Liver (tissue), 10 donors: ENCODE measurements at places on chromosomes 3 and 15. TPM values are rescaled to one million over a fixed set of nuclear protein-coding genes. Genes with fewer than 3 reads are reported as not detected.

- no peaks in the 10 kb centered on the region for H3K36me3 ChIP-seq
- no peak overlapping the region for H3K4me3 ChIP-seq
- H3K27me3 ChIP-seq, result no peaks in the 10 kb centered on the region
Measured at GRCh38 chr15:75732809-75733451, 20.3 kb upstream of the CSPG4 start.

GRCh38 chr15:69793431-69793780, 304.3 kb downstream of the TLE3 start:
- DNase-seq, result peak; percentile 26
- no peak overlapping the region for H3K27ac ChIP-seq
- no peaks in the 10 kb centered on the region for H3K36me3 ChIP-seq
- no peaks in the 10 kb centered on the region for H3K27me3 ChIP-seq
- H3K4me1 ChIP-seq, result no peaks in the 10 kb centered on the region
- H3K4me3 ChIP-seq, result no peak overlapping the region

DNA sequence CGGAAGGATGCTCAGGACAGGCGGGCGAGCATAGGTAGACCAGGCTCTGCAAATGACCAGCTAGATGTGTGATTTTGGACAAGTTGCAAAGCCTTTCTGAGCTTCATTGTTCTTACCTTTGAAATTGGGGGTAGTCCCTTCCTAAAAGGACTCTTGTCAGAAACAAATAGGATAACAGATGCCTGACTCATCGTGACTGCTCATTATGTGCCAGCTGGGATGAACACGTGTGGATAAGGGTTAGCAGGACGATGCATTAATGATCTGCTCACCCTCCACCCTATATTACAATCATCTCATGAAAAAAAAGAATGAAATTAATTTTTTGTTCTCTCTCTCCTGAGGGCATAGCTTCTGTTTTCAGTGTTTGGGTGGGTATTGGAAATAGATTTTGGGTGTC, 223.4 kb downstream of the NR2F2 start:
- H3K4me1 ChIP-seq, result peaks cover 4% of the 10 kb centered on the region
- no peaks in the 10 kb centered on the region for H3K36me3 ChIP-seq
- no peak overlapping the region for H3K4me3 ChIP-seq
- H3K27me3 ChIP-seq, result no peaks in the 10 kb centered on the region

DNA sequence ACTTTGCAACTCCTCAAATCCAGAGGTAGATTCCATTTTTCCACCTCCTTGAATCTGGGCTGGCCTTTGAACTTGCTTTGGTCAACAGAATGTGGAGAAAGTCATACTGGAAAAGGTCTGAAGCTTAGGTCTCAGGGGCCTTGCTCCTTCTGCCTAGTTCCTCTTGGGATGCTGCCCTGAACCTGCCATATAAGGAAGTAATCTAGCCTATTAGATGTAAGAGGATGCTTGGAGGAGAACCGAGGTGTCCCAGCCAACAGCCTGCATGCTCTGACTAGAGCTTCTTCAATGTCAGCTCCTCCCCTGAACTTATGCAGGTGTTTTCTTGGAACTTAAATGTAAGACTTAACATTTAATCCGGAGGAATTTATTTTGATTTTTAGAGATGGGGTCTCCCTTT, 2.0 kb upstream of the TMED3 start:
- H3K27ac ChIP-seq, result no peak overlapping the region
- H3K4me3 ChIP-seq, result no peak overlapping the region
- peaks cover 16% of the 10 kb centered on the region for H3K4me1 ChIP-seq
- no peak for DNase-seq
- no peaks in the 10 kb centered on the region for H3K36me3 ChIP-seq

- no peaks in the 10 kb centered on the region for H3K27me3 ChIP-seq
- H3K4me3 ChIP-seq, result no peak overlapping the region
- H3K4me1 ChIP-seq, result peaks cover 3% of the 10 kb centered on the region
- DNase-seq, result no peak
- no peak overlapping the region for H3K27ac ChIP-seq
Measured at GRCh38 chr3:194170793-194171192, 34.8 kb downstream of the HES1 start.

DNA sequence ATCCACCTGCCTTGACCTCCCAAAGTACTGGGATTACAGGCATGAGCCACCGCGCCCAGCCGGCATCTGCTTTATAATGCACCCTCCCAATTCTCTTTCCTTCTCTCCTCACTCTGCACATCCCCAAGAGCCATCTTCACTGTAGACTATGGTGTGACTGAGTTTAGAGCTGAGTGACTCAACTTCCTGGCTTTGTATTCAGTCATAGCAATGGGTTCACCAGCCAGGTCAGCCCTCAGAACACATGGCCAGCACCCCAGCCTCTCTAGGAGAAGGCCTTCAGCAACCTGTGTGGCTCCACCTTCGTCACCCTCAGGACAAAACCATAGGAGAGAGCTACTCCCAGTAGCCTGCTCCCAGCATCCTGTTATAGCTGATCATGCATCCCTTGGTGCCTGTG, 33.0 kb downstream of the ARID3B start:
- no peak overlapping the region for H3K27ac ChIP-seq
- peaks cover 12% of the 10 kb centered on the region for H3K36me3 ChIP-seq
- DNase-seq, result no peak

DNA sequence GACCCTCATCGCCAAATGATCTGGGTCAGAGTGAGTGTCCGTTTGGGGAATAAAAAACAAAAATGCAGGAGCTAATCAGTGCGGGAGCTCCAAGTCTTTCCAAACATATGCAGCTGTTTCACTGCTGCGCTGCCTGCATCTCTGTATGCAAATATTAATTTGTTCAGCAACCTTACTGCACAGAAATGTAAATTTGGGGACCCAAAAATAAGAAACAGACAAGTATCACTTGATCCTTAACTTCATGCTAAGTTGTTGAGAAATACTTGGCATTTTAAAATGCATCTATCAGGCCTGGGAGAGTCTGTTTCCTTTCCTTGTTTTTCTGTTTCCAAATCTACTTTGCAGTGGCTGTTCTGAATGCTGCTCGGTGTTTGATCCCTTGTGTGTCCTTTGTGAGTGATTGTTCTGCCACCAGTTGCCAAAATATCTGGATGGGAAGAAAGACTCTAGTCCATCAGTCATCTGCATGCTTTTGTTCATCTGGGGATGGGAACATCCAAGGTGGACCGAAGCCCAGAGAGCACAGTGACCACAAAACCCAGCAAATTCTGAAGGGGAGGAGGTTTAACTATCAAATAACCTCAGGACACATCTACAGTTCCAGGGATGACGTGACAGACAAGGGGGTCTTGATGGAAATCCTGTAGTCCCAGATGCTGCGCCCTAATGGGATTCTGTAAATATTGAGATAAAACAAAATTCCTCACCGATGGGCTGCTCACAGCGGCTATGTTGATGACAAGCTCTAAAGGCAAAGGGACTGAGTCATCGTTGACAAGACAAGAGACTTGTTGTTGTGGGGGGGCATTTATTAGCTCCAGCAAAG, 199.5 kb upstream of the WNT5A start:
- no peak for DNase-seq
- no peaks in the 10 kb centered on the region for H3K27me3 ChIP-seq

GRCh38 chr3:10280177-10280529, 12.6 kb downstream of the GHRL start:
- H3K4me3 ChIP-seq, result no peak overlapping the region
- H3K27ac ChIP-seq, result no peak overlapping the region
- DNase-seq, result no peak
- H3K4me1 ChIP-seq, result no peaks in the 10 kb centered on the region
- H3K36me3 ChIP-seq, result peaks cover 12% of the 10 kb centered on the region

- DNase-seq, result no peak
- no peak overlapping the region for H3K27ac ChIP-seq
- H3K4me1 ChIP-seq, result no peaks in the 10 kb centered on the region
Measured at GRCh38 chr15:72540606-72541237, 66.6 kb downstream of the ARIH1 start.

- no peaks in the 10 kb centered on the region for H3K27me3 ChIP-seq
- no peak overlapping the region for H3K4me3 ChIP-seq
- no peak for DNase-seq
- H3K4me1 ChIP-seq, result peaks cover 15% of the 10 kb centered on the region
Measured at GRCh38 chr3:77041811-77042210, 1.9 kb downstream of the ROBO2 start.

GRCh38 chr3:24117508-24117907, 172.4 kb downstream of the NR1D2 start:
- no peaks in the 10 kb centered on the region for H3K4me1 ChIP-seq
- DNase-seq, result no peak
- H3K27me3 ChIP-seq, result no peaks in the 10 kb centered on the region
- H3K4me3 ChIP-seq, result no peak overlapping the region

The DUOXA2 gene
- not detected for total RNA-seq

The SLC28A1 gene
- total RNA-seq, result 39.7 TPM

The HYAL1 gene
- total RNA-seq, result 87.6 TPM

The CIAO2A gene
- 147 TPM for total RNA-seq

The CALML4 gene
- 6.2 TPM for total RNA-seq
